Right lobe of liver (tissue), 6 donors: ENCODE measurements at places on chromosomes 13 and 19.

GRCh38 chr13:19597523-19597922 lies 35.9 kb upstream of the MPHOSPH8 start:
- DNase-seq: no peak

DNA sequence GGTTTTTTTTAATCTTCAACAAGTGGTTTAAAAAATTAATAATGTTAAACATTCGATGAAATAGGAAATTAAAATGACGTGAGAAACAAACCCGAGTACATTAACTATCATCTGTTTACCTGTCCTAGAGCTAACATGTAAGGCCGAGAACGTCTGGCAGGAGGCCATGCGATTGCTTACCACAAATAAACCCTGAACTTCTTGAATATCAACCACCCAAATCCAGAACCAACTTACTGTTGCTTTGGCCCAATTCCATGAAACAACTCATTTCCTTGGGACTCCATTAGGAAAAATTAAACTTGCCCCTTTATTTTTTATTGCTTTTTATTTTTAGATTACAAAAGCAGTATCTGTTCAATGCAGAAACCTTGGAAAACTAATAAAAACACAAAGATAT lies 228.9 kb upstream of the IRS2 start:
- DNase-seq: peak; percentile 79

GRCh38 chr19:32404213-32404932 lies 1.2 kb upstream of the DPY19L3 start:
- no peak for DNase-seq

DNA sequence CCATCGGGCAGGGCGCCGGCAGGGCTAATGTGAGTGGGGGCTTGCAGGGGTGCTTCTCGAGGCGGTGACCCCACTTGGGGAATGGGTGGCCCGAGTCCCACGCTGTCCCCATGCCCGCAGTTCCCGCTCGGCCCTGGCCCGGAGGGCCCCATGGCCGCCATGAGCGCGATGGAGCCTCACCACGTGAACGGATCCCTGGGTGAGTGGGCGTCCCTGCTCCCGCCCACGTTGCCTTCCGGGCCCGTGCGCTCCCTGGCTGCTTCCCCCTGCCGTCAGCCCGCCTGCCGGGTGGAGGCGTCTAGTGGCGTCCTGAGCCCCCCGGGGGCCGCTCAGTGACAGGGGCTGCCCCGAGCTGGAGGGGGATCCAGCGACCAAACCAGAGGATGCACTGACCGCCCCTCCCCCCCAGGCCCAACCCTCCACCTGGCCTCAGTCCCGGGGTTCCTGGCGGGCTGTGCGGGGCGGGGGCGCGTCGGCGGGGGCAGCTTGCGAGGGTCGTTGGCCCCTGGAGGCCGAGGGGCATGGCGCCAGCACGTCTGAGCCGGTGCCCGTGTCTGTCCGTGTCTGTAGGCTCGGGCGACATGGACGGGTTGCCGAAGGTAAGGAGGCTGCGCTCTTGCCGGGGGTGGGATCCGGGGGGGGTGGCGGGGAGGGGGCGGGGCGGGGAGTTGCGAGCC lies 4.8 kb downstream of the ISYNA1 start:
- DNase-seq: no peak

DNA sequence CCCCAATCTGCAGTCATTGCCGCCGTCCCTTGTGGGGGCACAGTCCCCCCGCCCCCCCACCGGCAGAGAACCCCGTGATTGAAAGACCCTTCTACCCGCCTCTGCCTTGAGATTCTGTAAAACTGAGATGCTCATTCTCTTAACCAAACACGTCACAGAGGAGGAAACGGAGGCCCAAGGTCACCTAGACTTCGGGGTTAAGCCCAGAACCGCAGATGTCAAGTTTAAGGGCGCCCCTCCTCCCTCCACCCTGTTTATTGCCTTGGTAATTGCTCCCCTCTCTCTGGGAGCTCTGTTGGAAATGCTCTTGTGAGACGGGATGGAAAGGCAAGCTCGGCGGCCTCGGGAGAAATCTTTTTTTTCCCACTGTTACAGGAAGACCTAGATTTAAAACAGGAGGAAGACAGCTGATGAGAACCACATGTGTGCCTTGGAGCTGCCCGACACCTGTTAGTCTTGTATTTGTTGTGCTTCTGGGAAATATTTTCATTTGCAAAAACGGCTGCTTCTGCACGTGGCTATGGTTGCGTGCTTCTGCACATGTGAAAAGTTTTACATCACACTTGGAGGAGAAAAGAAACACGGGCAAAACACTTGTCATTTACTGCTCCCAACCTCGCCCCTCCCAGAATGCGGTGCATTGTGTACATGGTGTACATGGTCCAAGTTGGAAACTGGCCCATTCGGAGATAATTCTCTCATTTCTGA lies 1.1 kb upstream of the MED26 start:
- peak; percentile 63 for DNase-seq

GRCh38 chr13:30053939-30054338 lies 203.5 kb upstream of the UBL3 start:
- no peak for DNase-seq

GRCh38 chr13:75647126-75647784 lies 11.1 kb downstream of the LMO7 start:
- DNase-seq: no peak

- peak; percentile 90 for DNase-seq
Observed at GRCh38 chr13:26253787-26254582, at the start of gene CDK8. Gene CDK8 (plus strand): TSS chr13:26254129. CDS start chr13:26254642, 513 bp downstream.

DNA sequence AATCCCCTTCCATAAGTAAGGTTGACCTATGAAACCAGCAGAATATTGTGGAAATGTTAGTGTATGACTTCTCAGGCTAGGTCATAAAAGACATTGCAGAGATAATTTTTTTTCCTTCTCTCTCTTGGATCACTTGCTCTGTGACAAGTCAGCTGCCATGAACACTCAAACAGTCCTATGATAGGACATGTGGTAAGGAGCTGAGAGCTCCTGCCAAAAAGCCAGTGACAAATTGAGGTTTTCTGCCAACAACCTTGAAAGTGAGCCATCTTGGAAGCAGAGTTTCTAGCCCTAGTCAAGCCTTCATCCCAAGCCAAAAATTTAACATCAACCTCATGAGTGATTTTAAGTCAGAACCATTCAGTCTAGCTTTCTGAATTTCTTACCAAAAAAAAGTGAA lies 270.9 kb upstream of the NBEA start:
- DNase-seq: no peak

DNA sequence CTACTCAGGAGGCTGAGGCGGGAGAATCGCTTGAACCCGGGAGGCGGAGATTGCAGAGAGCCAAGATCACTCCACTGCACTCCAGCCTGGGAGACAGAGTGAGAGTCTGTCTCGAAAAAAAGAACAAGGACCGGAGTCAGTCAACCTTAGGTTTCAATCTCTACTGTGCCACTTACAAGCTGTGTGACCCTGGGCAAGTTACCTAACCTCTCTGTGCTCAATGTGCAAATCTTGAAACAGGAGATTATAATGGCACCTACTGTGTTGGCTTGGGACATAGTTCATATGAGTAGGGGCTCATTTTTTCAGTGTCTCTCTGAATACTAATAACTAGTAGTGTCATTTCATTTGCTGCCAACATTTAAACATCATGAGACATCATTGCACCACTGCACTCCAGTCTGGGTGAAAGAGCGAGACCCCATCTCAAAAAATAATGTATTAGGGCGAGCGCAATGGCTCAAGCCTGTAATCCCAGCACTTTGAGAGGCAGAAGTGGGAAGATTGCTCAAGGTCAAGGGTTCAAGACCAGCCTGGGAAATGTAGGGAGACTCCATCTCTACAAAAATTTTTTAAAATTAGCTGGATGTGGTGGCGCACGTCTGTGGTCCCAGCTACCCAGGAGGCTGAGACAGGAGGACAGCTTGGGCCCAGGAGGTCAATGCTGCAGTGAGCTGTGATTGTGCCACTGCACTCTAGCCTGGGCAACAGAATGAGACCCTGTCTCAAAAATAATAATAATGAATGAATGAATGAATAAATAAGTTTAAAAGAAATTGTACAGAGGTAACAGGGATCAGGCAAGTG lies 5.5 kb downstream of the C3 start:
- no peak for DNase-seq

GRCh38 chr13:107339209-107339608 lies 771.3 kb upstream of the ARGLU1 start:
- DNase-seq: no peak

- DNase-seq: no peak
Observed at GRCh38 chr19:45564131-45564780, 20.3 kb downstream of the OPA3 start.

GRCh38 chr19:46426035-46426505 lies 2.7 kb downstream of the PNMA8C start:
- no peak for DNase-seq

DNA sequence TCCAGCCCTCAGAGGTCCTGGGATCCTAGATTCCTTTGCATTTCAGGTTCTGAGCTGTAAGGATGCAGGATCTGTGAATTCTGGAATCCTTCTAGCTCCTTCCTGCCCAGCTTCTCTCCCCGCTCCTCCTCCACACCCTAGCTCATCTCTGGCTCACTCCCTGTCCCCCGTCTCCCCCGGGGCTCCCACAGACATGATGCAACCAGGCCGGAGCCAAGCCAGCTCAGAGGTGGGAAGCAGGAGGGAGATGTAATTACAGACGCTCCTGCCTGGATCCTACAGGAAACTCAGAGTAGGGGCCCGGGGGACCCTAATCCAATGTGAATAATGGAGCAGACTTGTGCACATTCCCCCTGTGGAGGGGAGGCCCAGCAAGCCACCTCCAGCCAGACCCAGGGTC lies 4.5 kb downstream of the GNG8 start:
- DNase-seq: no peak

GRCh38 chr19:8638078-8638619 lies 7.7 kb downstream of the NFILZ start:
- peak; percentile 81 for DNase-seq

DNA sequence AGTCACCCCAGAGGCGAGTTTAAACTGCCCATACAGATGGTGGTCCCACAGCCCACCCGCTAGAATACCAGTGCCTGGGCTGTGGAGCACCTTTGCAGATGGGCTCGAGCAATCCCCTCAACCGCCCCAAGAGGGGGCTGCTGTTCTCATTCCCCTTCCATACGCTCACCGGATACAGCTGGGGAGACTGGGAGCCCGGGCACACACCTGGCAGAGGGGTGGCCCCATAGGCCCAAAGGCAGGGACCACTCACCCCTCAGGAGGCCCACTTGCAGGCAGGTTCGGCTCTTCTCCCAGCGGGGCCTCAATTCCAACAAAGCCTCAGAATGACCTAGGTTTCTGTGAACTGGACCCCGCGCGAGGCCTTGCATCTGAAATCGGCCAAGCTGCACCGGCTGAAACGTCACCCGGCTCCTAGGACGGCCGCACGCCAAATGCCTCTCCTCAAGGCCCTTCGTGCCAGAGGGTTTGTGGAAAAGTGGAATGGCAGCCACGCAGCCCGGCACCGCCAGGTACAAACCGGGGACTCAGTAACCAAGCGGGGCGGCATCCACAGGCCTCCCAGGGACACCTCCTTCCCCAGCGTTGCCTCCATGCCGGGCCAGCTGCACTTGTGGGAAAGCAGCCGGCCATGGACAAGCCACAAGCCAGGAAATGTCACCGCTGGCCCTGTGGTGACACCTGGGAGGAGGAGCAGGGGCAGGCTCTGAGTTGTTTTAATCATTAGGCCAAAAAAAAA lies 18.7 kb downstream of the MLLT1 start:
- DNase-seq: no peak

- no peak for DNase-seq
Observed at GRCh38 chr19:46494146-46494940, 1.3 kb downstream of the PNMA8B start.

DNA sequence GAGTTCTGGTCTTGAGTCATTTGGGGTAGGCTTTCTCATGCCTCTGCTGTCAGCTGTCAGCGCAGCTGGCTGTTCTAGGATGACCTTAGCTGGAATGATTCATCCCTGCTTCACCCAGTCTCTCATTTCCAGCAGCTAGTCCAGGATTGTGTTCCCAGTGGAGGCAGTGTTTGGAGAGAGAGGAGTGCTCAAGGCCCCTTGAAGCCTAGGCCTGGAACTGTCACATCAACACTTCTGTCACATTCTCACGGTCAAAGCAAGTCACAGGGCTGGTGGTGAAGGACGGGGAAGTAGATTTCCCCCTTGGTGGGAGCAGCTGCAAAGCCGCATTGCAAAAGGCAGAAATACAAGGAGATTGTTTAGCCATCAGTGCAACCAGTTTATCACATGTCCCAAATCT lies 15.2 kb downstream of the TPT1 start:
- no peak for DNase-seq

DNA sequence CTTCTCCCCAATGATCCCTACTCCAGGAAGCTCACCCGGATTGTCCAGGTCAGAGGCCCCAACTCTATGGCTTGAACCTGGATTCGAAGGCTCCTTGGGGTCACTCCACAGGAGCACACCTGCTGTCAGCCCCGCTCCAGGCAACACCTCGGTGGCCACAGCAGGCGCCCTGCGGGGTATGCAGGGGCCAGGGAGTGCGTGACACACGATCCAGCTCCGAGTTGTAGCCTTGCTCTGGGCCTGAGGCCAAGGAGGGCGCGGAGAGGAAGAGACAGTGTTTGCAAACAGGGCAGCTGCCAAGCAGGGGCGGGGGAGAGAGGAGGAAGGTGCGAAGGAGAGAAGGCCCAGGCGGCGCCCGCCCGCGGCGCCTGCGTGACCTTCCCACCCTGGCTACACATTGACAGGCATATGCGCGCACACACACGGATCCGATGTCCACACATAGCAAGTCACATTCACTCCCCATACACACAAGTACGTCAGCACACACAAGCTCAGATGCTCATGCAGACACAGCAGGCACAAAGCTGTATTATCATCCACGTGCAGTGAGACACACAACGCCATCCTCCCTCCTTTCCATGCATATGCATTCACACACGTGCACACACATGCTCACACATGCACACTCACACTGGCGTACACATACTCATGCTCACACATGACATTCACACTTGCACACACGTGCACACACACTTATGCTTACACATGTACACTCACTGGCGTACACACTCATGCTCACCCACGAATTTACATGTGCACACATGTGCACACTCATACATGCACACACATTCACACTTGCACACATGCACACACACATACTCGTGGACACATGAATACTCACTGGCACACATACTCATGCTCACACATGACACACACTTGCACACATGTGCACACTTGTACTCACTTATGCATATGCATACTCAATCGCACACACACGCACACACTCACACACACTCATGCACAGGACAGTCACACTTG lies 10.4 kb downstream of the SBK2 start:
- peak; percentile 66 for DNase-seq

GRCh38 chr13:110173247-110173818 lies 133.6 kb downstream of the COL4A1 start:
- no peak for DNase-seq

DNA sequence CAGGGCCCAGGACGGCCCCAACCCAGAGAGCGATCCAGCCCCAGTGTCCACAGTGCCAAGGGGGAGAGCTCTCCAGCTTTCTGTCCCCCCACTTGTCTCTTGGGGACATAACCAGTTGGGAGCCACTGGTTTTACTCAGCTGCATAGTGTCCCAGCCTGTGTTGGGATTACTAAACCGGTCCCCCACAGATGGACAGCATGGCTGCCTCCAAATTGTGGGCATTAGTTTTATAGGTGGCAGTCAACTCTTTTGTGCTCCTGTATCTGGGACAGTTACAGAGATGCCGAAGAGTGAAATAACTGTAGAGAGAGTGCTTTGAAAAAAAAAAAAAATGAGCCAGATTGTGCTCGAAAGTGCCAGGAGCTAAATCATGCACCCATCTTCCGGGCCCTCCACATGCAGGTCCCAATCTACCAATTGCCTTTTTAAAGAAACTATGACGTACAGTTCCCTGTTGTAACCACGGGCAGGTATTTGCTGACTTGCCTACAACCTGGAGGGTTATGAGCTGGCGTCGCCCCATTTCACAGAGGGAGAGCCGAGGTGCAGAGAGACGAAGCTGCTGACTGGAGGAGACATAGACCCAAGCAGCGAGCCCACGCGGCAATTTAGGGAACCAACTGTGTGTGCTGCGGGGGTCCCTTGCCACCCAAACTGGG lies 2.4 kb upstream of the NFIC start:
- no peak for DNase-seq

- peak; percentile 60 for DNase-seq
Observed at GRCh38 chr13:48506092-48506701, 26.7 kb downstream of the RCBTB2 start.
